ENCODE measurements at places on chromosomes 2 and 18. TPM values are rescaled to one million over a fixed set of nuclear protein-coding genes. Genes with fewer than 3 reads are reported as not detected.

DNA sequence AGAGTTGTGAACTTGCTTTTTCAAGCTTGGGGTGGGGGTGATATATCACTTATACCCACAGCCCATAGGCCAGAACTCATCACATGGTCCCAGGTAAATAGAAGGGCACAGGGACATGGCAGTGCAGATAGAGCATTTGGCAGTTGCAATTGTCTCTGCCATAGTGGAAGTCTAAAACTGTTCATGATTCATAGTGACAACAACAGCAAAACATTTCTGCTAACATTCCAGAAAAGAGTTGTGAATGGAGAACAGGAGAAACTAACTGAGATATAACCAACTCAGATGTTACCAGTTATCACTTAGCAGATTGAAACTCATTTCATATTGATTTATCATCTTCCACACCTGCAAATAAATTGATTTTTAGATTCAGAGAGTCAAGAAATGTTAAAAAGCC, 278.6 kb upstream of the KYNU start:
- DNase-seq = no peak

Gene IL1RL1
- total RNA-seq = 0.43 TPM

GRCh38 chr2:38793511-38793910, 15.5 kb downstream of the GEMIN6 start:
- no peak for DNase-seq

DNA sequence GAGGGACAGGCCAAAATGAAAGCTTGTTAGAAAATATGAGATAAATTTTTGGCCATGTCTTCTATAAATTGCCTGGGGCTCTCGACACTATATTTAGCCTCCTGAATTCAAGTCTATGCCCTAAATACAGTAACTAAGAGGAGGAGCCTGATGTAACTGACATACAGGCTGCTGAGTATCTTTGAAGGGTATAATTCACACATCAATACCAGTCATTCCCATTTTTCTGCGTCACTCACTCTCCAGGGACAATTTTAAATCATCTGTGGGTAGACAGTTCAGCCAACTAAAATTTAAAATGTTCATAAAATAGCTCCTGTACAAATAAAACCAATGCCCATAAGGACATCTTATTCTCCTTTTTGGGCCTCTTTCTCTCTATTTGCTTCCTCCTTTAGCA, 105.9 kb downstream of the AP1S3 start:
- no peak for DNase-seq

Gene SF3B6
- total RNA-seq = 151 TPM

DNA sequence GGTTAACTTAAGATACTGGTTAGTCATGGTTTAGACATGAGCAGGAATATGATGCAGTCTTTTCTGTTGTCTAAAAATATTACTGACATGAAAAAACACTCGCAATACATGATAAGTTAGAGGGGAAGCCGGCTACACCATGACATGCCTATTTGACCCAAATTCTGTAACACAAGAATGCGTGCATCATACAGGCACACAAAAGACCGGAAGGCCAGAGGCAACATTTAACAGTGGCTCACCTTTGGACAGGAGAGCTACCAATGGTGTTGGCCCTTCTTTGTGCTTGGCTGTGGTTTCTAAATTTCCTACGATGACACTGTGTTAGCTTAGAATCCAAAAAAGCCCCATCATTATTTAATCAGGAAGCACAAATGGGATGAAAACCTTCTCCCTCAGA, 4.1 kb downstream of the PARD6G start:
- no peak for DNase-seq

Gene B4GALT6
- 2.7 TPM for total RNA-seq

- no peak for DNase-seq
These were observed 90.7 kb downstream of the NRP2 start for GRCh38 chr2:205772983-205773382.

GRCh38 chr18:48408111-48408726, 964 bp downstream of the ZBTB7C start:
- DNase-seq = no peak

DNA sequence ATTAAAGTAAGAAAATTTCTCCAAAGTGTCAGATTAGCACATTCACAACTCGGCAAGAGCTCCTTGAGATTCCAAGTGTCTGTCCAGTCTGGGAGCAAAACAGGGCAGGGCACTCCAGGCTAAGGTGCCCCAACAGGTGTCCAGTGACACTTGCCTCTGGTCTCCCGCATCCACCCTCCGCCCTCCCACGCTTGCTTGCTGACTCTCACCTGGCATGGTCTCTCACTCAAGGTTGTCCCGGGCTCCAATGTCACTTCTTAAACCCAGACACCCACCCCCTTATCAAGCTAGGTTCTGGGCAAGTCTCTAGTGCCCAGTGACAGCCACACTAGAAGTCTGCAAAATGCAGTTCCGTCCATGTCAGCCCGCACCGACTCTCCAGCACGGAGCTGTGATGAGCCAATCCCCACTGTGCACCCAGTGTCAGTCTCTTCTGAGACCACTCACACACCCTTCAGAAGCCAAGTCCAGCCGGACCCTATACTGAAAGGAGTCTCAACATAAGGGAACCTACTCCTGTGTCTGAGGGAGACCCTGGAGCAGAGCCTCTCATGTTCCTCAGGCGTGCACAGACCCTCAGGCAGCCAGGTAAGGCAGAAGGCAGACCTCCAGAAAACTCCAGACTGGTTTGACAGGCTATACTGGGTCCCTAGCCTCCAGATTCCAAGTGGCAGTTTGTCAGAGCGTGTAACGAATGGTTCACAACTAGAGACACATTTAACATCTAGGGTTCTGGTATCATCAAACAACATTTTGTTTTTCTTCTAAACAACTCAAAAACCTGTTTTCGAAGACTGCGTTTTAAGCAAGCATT, 45.6 kb downstream of the HDLBP start:
- DNase-seq = no peak

GRCh38 chr2:78644854-78645253, 380.6 kb upstream of the REG3G start:
- no peak for DNase-seq

Gene DYSF
- 0.07 TPM for total RNA-seq

DNA sequence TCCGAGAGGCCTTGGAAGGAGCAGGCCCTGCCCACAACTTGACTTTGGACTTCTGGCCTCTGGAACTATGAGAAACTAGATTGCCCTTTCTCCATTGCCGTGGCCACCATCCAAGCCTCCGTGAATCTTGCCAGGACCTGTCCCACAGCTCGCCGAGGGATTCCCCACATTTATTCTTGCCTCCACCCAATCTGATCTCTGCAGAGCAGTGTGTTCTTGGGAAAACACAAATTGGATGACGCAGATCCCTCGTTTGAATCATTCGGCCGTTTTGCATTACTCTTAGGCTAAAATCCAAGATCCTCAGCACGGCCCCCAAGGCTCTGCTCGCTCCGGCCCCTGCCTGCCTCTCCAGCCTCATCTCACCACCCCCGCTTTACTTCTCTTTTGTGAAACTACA, 364.2 kb downstream of the ZNF516 start:
- DNase-seq = no peak

DNA sequence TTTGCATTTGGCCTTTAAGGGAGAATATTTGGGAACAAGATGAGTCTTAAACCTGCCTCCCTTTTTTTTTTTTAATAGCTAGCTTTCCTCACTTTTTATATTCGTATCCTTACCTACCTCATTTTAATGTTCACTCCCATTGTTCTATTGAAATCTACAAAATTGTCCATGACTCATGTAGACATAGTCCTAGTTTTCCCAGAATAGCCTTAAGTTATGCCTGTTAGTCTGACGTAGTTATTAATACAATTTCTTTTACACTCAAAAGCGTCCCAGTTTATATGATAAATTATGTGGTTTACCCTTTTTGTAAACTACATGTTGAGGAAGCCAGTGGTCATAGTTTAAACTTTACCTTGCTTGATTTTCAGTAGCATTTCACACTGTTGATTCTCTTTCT, 73.4 kb downstream of the UBR3 start:
- no peak for DNase-seq

- DNase-seq = no peak
These were observed 19.3 kb upstream of the TMEM18 start for GRCh38 chr2:696463-696862.

DNA sequence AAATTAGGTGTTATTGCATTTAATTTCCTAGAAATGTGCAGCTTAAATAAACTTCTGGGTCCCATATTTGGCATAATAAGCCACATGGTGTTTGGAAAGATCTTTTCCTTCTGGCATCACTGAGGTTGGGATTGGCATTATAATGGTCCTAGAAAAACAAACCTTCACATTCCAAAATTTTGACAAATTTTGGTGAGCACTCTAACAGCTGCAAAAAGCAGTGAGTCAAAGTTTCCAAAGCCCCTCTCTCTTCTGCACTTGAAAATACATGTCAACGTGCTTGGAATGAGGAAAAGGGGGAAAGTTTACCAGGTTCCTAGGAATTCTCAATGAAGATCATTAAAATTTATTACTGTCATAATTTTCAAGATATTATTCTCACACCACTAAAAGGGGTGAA, 77.8 kb upstream of the STK17B start:
- DNase-seq = no peak

DNA sequence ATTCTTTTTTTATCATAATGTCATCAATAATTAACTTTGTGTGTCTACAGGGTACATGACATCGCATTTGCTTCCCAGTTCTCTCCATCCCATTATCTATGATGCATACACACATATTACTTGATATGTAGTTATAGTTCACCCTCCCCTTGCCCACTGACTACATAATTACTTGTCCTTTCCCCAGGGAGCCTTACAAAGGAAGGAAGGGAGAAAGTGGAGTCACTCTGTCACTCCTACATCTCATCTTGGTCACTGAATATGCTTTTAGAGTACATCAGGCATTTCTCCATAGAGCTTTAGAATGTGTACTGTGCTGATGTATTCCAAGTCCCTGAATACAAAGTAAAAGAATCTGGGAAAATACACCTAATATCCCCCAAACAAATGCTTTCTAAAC, 6.0 kb upstream of the DTNA start:
- DNase-seq = no peak

Gene MERTK
- total RNA-seq = 0.88 TPM

- DNase-seq = peak; percentile 40
These were observed at the start of gene ITPRIPL1 for GRCh38 chr2:96325041-96325883. Gene ITPRIPL1 (plus strand): TSS chr2:96325317. CDS start chr2:96325840, 523 bp downstream.

DNA sequence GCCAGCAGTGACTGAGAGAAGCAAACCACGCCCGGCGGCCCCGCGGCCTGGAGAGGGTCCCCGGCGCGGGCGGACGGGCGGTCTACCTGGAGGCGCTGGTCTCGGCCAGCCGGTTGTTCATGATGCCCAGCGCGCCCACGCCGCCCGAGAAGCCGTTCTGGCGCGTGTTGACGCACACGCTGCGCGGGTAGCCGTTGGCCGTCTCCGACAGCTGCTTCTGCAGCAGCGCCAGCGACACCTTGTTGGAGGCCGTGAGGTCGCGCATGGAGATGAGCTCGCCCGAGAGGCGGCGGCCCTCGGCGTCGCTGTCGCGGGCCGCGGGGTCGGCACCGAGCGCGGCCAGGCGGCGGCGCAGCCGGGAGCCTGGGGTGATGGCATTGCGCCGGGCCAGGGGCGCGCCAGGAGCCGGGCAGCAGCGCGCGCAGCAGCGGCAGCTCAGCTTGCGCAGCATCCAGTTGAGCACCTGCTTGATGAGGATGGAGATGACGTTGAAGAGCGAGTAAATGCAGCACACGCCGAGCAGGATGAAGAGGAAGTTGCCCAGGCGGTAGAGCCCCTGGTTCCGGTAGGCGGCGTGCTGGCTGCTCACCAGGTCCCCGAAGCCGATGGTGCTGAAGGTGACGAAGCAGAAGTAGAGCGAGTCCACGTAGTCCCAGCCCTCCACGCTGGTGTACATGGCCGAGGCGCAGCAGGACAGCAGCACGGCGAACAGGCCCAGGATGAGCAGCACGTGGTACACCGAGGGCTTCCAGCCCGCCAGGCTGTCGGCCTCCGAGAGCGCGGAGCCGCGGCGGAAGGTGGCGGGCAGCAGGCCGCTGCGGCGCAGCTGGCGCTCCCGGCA, 118.1 kb downstream of the MSH2 start:
- peak; percentile 83 for DNase-seq

DNA sequence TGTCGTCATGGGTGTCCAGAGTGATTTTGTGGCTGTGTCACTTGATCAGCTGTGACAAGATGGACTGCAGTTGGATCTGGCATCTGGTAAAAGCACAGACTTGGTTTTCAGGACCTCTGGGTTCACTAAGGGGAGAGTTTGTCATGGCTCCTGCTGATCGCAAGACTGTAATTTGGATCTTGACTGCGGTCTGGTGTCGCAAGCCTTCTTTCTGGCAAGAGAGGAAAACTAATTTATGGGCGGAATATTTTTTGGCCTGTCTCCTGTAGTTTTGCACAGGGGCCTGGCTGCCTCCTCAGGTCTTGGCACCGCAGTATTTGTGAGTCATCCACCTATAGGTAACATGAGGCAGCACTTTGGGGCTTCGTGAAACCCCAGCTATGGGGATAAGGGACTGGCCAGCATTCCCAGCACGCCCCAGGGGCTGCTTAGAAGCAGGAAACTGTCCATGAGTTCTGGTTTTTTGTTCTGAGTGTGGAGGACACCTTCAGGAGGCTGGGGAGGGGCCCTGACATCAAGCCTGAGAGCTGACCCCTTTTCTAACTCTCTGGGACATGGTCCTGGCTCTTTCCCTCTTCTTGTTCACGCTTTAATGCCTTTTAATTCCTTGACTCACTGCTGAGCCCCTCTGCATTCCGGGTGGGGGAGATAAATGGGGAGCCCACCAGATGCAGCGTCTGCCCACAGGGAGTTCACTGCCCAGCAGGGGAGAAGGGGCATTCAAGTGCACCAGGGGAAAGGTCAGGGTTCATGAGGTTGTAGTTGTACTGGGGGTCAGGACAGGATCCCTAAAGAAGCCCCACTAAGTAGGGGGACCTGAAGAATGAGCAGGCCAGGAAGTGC, 12.2 kb downstream of the SH3BP4 start:
- no peak for DNase-seq

DNA sequence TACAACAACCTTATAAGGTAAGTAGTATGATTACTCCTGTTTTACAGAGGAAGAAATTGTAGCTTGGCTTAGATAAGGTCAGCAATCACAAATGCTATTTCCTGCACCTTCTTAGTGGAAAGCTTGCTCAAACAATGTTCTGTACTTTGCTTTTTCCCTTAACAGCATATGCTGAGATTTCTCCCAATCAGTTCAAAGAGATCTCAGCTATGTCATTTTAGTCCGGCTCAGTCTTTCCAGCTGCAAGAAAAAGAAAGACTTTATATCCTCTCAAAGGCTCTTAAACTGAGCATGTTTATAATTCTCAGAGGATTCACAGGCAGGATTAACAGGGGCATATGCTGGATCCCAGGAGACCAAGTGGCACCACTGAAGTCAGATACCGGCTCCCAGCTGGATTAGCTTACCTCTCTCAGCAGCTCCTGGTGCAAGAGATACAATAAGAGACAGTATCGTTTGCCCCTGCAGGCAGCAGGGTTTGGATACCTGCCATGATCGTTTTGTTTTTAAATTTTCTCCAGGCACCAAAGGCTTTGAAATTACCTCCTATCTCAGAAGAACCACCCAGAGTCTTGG, 29.5 kb downstream of the KIAA2012 start:
- no peak for DNase-seq

DNA sequence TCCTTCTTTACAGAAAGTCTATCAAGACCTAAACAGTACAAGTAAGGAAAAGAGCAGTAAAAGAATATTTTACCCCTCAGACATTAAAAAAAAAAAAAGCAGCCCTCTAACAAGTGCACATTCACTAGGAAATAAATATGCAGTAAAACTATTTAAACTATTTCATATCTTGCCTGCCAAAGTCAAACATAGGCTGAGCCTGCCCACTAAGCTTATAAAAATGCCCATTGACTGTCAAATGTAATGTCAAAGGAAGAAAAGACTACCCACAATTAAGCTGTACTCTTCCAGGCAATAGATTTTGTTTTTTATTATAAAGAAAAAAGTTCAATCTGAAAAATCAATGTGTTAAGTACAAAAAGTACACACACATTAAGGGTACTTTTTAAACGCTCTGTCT, 11.8 kb downstream of the ALS2 start:
- no peak for DNase-seq

Measured in activated naive CD4-positive, alpha-beta T cell treated with anti-CD3 and anti-CD28 coated beads for 36 hours (primary cell).